ENCODE measurements at places on chromosomes 1 and 21. TPM values are rescaled to one million over a fixed set of nuclear protein-coding genes. Genes with fewer than 3 reads are reported as not detected.

Gene UFC1
- 95.0 TPM for total RNA-seq

Gene AMY2A
- not detected for total RNA-seq

Gene KISS1
- not detected for total RNA-seq

Gene SLC2A5
- not detected for total RNA-seq

Gene FAM72A
- 5.3 TPM for total RNA-seq

Gene CASZ1
- total RNA-seq: 3.7 TPM

Gene FLG2
- not detected for total RNA-seq

Gene CENPF
- 64.0 TPM for total RNA-seq

Gene KDM1A
- 162 TPM for total RNA-seq

Gene RAD54L
- 11.1 TPM for total RNA-seq

Gene SPRR5
- not detected for total RNA-seq

Gene KRTAP13-2
- total RNA-seq: not detected

Gene ERG
- total RNA-seq: 143 TPM

Gene AVPR1B
- total RNA-seq: not detected

Gene ZBTB8A
- 7.1 TPM for total RNA-seq

Gene ARHGAP29
- total RNA-seq: 333 TPM

Gene HES2
- total RNA-seq: 32.6 TPM

Gene OR2L3
- total RNA-seq: not detected

Gene GNAT2
- total RNA-seq: 0.13 TPM

Gene L1TD1
- total RNA-seq: not detected

Gene LDLRAD1
- total RNA-seq: not detected

Gene CCDC185
- not detected for total RNA-seq

Gene NBPF20
- 3.7 TPM for total RNA-seq

Gene RHBDL2
- total RNA-seq: 0.22 TPM

Gene F5
- 0.36 TPM for total RNA-seq

Gene C1QTNF12
- total RNA-seq: 1.1 TPM
